Neural crest cell (in vitro differentiated cells): ENCODE measurements at places on chromosomes 3 and 15. TPM values are rescaled to one million over a fixed set of nuclear protein-coding genes. Genes with fewer than 3 reads are reported as not detected.

The ARPP21 gene
- total RNA-seq, result 0.12 TPM in 1 of 2 replicates, not detected in the other

The GPR62 gene
- 0.18 and 0.23 TPM in 2 replicates for total RNA-seq

The CCR8 gene
- total RNA-seq, result not detected in 2 replicates

The MESP2 gene
- total RNA-seq, result 0.36 and 0.42 TPM in 2 replicates

The NANOGP8 gene
- 0.34 TPM in 1 of 2 replicates, not detected in the other for total RNA-seq

DNA sequence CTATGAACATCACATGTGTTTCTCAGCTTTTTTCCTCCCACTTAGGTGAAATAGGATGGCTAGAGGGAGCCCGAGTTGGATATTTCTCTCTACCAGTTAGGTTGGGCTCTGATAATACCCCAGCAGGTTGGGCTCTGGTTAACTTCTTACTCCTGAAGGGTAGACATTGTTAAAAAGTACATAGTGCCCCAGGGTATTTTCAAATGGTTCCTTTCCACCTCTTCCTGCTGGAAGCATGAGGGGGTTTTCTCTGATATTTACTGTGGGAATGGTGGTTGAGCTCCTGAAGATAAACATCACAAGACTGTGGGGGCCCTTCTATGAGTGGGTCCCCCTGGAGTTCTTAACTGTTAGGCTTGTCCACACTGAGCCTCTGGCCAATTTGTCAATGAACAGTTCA lies 36.1 kb upstream of the SPESP1 start:
- DNase-seq, result no peak
- no peaks in the 10 kb centered on the region for H3K4me1 ChIP-seq
- H3K4me3 ChIP-seq, result no peak overlapping the region
- peaks cover 5% of the 10 kb centered on the region for H3K27me3 ChIP-seq
- H3K36me3 ChIP-seq, result no peaks in the 10 kb centered on the region

DNA sequence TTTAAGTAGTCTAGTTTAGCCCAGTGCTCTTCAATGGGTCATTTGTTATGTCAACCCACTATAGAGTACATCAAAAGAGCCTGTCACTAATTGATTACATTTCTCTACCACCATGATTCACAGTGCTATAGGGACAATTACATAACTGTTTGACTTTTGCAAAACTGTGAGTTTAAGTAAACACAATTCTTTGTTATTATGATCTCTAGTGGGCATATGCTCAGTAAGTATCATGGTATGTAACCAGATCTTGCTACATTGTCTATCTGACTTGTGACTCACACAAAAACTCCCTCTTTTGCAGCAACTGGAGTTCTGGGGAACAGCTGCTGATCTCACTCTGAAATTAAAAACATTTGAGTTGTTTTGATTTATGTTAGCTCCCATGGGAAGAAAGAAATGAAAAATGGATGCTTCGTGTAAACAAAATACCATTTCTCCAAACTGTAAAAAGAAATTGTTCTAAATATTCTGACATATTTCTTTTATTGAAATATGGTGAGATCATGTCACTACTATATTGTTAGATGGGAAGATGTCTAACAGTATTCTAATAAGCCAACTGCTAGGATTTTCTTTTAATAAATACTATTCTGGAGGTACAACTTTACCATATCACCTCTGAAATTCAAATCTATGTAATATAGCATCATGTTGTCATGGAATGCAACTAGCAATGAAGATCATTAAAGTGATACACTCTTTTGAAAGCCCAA lies 470.4 kb downstream of the ROBO1 start:
- DNase-seq, result no peak
- H3K27me3 ChIP-seq, result no peaks in the 10 kb centered on the region
- peaks cover 14% of the 10 kb centered on the region for H3K4me1 ChIP-seq
- peaks cover 2% of the 10 kb centered on the region for H3K36me3 ChIP-seq

DNA sequence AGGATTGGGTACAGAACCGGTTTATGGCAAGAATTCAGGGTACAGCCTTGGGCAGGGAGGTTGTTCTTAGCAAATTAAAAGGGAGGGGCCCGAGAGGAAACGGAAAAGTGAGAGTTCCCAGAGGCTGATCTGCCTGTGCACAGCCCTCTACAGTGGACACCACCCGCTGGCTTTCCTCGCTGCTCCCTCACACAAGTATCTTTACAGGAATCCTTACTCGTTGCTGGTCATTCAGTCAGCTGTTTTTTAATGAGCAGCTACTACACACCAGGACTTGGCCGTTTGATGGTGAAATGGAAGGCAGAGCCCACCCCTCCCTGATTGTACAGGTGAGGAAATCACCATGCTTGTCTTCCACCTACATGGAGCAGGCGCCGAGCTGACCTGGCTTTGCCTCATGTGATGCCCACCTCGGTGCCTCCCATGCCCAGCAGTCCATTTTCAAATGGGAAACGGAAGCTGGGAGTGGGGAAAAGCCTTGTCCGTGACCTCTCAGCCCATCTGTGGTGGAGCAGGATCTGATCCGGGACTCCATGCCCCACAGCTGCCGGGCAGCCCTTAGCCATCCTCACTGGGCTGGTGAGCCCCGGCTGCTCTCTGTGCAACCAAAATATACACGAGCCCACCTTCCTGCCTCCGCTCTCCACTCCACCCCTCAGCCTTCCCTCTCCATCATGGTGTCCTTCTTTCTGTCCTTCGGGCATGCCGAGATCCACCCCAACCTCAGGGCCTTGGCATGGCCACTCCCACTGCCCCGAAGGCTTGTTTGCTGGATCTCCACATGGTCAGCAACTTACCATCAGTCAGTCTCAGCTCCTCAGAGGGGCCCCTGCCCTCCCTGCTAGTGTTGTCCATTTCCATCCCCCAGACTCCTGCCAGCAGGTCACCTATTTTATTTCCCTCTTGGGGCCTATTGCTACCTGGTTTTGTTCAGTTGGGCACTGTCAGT lies 33.3 kb upstream of the FGD5 start:
- peaks cover 10% of the 10 kb centered on the region for H3K27me3 ChIP-seq
- H3K4me3 ChIP-seq, result no peak overlapping the region
- no peaks in the 10 kb centered on the region for H3K36me3 ChIP-seq
- H3K4me1 ChIP-seq, result no peaks in the 10 kb centered on the region

- H3K4me3 ChIP-seq, result no peak overlapping the region
- peaks cover 2% of the 10 kb centered on the region for H3K27me3 ChIP-seq
- no peaks in the 10 kb centered on the region for H3K36me3 ChIP-seq
- no peak overlapping the region for H3K27ac ChIP-seq
- peaks cover 29% of the 10 kb centered on the region for H3K4me1 ChIP-seq
Observed at GRCh38 chr3:181917027-181917426, 205.3 kb downstream of the SOX2 start.

- H3K27me3 ChIP-seq, result peaks cover 87% of the 10 kb centered on the region
- DNase-seq, result no peak
- H3K27ac ChIP-seq, result no peak overlapping the region
Observed at GRCh38 chr15:60844010-60844409, 365.1 kb upstream of the ICE2 start.

DNA sequence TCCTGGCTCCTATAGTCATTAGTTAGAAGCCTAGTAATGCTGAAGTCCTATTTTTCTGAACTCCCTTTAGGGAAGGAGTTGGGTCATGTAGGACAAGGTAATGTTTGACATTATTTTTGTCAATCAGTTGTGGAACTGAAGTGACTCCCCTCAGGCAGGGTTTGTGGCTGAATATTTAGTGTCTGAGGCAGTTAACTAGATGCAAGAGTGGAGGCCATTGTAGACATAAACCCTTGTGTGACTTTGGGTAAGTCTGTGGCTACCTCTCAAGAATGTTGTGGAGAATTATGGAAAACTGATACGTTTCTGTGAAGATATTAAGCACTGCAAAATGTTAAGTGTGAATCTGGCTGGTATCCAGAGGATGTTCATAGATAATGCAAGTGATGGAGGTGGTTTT lies 125.2 kb upstream of the PHLDB2 start:
- DNase-seq, result no peak
- no peak overlapping the region for H3K27ac ChIP-seq
- no peak overlapping the region for H3K4me3 ChIP-seq
- H3K27me3 ChIP-seq, result no peaks in the 10 kb centered on the region
- H3K36me3 ChIP-seq, result peaks cover 7% of the 10 kb centered on the region

DNA sequence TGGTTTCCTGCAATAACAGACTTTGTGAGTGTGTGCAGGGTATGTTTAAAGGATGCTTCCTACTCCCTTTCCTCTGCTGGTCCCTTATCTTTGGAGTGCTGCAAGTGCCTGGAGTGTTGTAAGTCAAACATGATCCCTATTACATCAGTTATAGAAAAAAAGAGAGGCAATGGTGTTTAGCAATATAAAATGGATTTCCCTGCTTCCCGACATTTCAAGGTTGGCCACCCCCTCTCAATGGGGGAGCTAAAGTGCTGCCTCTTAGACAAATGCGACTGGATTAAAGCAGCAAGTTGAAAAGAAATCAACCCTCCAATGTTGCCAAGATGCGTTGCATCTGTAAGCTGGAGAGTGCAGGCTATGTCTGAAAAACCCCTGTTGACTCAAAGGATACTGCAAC lies 203.1 kb upstream of the WNT5A start:
- H3K4me1 ChIP-seq, result peaks cover 37% of the 10 kb centered on the region
- no peak overlapping the region for H3K27ac ChIP-seq
- H3K27me3 ChIP-seq, result peaks cover 6% of the 10 kb centered on the region
- DNase-seq, result no peak

DNA sequence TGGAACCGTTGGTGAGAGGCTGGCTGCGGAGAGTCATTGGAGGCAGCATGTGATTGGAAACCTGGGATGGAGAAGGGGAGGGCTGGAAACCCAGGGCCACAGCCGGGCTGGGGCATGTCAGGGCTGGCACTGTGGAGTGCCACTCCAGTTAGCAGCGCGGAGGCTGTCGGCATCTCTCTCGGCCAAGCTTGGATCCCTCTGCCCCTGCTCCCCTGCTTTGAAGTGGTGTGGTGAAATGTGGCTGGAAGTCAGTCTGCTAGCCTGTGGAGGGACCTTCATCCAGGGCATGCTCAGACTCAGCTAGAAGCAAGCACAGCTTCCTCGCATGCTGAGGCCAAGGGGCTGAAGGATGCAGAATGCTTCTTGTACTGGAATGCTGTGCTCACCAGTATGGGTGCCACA lies 13.5 kb downstream of the SLCO3A1 start:
- H3K36me3 ChIP-seq, result peaks cover 5% of the 10 kb centered on the region
- peaks cover 6% of the 10 kb centered on the region for H3K4me1 ChIP-seq
- H3K27me3 ChIP-seq, result no peaks in the 10 kb centered on the region
- H3K27ac ChIP-seq, result peak overlapping the region; percentile 15
- no peak for DNase-seq
- no peak overlapping the region for H3K4me3 ChIP-seq

DNA sequence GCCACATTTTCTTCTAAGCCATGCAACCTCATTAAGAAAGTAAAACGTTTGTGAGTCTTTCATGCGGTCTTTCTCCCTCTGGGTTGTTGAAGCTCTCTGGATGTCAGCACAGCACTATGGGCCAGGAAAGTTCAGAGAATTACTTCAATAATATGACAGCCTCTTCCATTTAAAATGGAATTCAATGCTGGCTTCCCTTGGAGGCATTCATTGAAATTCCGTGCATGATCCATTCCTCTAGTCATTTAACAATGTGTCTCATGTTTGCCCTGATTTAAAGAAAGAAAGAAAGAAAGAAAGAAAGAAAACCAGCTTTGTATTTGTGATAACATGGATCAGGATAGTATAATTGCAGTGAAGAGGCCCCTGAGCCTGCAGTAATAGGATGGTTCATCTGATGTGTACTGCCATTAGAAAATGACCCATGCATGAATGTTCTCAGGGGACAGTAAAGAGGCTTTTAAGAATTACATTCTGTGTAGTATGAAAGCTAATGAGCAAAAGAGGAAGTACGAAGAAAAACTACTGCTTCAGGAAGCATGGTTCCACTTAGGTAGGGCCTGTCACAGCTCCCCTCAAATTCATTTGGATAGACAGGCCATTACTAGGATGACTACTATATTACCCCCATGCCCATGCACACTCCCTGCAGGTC lies 146.0 kb downstream of the ARPP21 start:
- peaks cover 19% of the 10 kb centered on the region for H3K4me1 ChIP-seq
- H3K4me3 ChIP-seq, result no peak overlapping the region
- H3K27ac ChIP-seq, result no peak overlapping the region
- H3K36me3 ChIP-seq, result no peaks in the 10 kb centered on the region
- H3K27me3 ChIP-seq, result no peaks in the 10 kb centered on the region

DNA sequence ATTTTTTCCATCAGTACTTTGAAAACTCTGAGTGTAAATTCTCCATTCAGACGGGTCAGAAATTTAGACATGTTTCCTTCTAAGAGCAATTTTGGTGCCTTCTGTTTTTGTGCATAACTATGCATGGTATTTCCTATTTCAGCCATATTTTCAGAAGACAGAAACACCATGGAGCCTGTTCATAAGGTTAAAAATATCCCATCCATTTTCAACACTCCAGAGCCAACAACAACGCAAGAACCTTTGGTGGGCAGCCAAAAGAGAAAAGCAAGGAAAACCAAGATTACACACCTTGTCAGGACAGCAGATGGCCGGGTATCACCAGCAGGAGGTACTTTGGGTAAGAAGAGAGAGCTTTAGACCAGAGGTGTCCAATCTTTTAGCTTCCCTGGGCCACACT lies 275.6 kb downstream of the BBX start:
- H3K4me1 ChIP-seq, result peaks cover 55% of the 10 kb centered on the region
- H3K36me3 ChIP-seq, result peaks cover 26% of the 10 kb centered on the region
- no peak for DNase-seq

DNA sequence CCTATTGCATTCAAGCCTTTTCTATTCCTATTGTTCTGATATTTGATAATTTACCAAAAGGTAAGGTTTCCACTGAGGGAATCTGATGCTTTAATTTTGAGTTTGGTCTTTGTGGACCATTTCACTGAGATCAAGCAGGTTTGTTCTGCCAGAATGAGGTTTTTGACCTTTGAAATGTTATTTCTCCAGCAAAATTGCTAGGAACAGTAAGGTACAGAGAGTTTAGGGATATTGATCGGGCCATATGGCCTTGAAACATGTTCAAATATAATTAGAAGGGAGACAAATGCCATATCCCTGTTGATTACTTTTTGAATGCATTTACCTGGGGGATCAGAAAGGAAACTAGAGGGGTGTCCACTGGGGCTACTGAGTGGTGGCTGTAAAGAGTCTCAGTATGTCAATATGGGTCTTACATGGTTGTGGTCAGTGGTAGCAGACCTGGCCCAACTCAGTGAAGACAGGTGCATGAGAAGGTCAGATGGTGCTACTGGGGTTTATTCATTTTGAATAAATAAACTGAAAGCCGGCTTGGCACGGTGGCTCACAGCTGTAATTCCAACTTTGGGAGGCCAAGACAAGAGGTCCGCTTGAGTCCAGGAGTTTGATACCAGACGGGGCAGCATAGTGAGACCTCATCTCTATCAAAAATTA lies 100.2 kb downstream of the SV2B start:
- DNase-seq, result no peak
- H3K27ac ChIP-seq, result no peak overlapping the region
- H3K4me1 ChIP-seq, result peaks cover 12% of the 10 kb centered on the region
- peaks cover 14% of the 10 kb centered on the region for H3K27me3 ChIP-seq
- H3K4me3 ChIP-seq, result no peak overlapping the region

- H3K27ac ChIP-seq, result no peak overlapping the region
- H3K4me3 ChIP-seq, result no peak overlapping the region
- no peaks in the 10 kb centered on the region for H3K4me1 ChIP-seq
- H3K27me3 ChIP-seq, result no peaks in the 10 kb centered on the region
- H3K36me3 ChIP-seq, result peaks cover 7% of the 10 kb centered on the region
Observed at GRCh38 chr3:52128118-52128683, 26.0 kb downstream of the POC1A start.
